ENCODE measurements at places on chromosomes 5 and 9.

DNA sequence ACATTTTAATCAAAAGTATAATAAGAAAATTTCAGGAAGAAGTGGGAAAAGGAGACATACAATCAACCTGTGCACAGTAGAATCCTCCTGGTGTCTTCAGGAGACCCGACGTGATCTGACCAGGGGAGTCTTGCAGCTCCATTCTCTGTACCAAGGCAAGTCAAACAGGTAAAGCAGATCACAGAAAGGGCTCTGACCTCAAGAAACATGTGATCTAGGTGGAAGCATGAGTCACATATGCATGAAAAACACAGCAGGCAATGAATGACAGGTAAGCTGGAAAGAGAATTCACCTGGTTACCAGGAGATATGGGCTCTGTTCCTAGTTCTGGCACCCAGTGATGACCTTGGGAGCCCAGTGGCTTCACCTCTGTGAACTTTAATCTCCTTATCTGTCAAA is 19.4 kb upstream of the FABP6 start:
- no peak for DNase-seq

DNA sequence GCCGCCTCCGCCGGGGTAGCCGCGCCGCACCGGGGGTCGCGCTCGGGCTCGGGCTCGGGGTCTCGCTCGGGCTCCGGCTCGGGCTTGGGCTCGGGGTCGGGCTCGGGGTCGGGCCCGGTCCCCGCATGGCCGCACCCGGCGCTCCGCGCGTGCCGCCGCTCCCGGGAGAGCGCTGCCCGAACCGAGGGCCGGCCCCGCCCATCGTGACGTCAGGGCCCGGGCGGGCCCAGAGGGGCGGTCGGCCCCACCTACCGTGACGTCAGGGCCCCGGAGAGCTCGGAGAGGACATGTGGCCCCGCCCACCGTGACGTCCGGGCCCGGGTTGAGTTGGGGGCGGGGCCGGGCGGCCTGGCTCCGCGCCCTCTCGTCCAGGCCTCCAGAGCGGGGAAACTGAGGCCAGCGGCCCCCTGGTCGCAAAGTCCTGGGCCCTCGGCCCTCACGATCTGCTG is at the start of gene NSMF:
Gene NSMF (minus strand): TSS at position 183 of the 449 bp plus-strand sequence. CDS start 232 bp downstream, outside the sequence.
- DNase-seq, result no peak

DNA sequence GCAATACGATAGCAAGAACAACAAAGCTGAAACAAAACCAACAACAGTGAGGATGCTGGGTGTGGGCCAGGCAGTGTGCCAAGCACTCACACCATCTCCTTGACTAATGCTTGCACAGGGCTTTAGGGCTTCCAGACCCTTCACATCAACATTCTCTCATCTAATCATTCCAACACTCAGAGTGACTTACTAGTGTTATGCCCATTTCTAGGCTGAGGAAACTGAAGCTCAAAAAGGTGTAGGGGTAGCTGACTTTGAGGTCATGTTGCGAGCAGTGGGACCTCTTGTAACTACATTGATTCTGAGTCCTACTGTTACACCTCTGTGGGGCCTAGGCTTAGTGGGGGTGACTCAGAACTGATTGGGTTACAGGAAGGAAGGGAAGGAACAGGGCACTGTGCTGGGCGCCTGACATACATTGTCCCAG is 9.7 kb downstream of the ANGPTL2 start:
- DNase-seq, result no peak

- no peak for DNase-seq
These were observed 9.5 kb upstream of the MRPS2 start for GRCh38 chr9:135490980-135491464.

DNA sequence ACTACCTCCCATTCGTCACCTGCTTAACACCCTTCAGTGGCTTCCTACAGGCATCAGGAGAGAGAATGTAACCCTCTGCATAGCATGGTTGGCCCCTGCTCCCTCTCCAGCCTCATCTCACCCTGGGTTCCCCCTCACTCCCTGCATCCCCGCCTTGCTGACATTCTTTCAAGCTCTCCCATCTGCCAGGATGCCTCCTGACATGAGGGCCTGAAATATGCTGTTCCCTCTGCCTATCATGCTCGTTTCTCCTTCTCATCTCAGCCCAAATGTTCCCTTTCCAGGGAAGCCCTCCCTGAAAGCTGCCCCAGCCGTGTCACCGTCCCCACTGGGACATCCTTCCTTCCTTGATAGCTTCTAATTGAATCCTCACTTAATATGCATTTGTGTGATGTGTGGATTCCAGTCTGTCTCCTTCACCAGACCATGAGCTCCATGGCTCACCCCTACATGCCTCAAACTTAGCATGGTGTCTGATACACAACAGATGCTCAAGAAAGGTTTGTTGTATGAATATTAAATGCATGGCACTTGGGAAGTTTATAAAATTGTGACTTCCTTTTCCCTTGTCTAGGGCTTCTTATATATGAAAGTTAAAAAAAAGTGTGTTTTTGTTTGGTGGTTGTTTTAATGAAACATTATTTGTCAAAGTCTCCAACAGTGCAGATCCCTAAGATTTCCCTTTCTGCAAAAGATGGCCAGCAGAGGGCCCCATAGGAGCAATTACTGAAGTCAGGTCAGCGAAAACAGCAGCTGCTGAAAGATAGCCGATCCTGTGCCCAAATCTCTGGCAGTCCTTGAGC is 7.3 kb upstream of the C5orf58 start:
- no peak for DNase-seq

GRCh38 chr9:14530366-14530765 is 162.9 kb downstream of the ZDHHC21 start:
- DNase-seq, result no peak

DNA sequence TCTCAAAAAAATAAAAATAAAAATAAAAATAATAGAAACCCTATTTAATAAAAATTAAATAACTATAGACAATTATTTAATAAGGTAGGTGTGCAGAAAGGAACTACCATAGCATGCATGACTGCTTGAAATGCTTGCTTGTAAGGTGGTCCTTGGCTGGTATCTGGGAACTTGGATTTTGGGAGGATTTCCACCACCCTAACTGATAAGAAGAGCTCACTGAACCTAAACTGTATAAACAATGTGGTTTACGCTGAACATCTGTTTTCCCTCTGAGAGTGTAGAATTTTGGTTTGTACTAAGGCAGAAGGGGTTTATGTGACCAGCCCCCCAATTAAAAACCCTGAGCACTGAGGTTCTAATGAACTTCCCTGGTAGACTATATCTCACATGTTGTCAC is 31.2 kb downstream of the CPLANE1 start:
- no peak for DNase-seq

GRCh38 chr5:103360475-103360874 is 101.9 kb downstream of the MACIR start:
- DNase-seq, result no peak

- DNase-seq, result no peak
These were observed 159.4 kb downstream of the MACROH2A1 start for GRCh38 chr5:135239453-135240282.

GRCh38 chr5:56155992-56156584 is 77.0 kb downstream of the ANKRD55 start:
- no peak for DNase-seq

GRCh38 chr9:8719833-8720486 is 920.4 kb upstream of the DMAC1 start:
- DNase-seq, result no peak

All from retinal pigment epithelial cell (primary cell).